ENCODE measurements at places on chromosomes 13 and 19.

DNA sequence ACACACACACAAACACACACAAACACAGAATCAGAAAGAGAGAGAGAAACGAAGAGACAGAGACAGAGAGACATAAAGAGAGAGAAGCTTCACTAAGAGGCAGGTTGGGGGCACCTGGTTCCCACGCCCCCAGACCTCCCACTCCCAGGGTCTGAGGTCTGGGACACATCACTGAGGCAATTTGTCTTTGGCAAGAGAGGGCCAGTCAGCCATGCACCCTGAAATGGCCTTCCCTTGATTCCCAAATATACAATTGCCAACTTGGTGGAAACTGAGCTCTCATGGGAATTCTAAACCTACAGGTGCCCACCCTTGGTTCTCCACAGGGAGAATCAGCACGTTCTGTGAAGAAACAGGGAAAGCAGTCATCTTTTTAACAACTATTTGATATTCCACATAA lies 79.5 kb downstream of the COL4A1 start:
- DNase-seq = no peak

- DNase-seq = no peak
These were observed 273.1 kb downstream of the PCDH20 start for GRCh38 chr13:61142506-61142905.

- no peak for DNase-seq
These were observed 48.2 kb upstream of the PEPD start for GRCh38 chr19:33569821-33570220.

DNA sequence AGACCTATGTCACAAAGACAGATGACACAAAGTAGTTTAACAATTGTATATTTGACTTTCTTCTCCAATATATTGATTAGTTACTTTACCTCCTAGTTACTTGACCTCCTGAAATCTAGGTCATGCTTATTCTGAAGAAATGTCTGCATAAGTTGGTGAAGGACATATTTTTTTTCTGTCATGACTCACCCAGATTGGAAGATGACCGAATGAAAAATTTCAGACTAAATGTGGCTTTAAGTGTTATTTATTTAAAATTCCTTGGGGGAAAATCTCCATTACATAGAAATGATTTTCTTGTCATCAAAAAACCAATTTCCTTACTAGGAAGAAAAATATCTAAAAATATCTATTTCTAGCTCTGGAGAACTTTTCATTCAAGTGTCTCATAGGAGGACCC lies 217.1 kb downstream of the POSTN start:
- no peak for DNase-seq

DNA sequence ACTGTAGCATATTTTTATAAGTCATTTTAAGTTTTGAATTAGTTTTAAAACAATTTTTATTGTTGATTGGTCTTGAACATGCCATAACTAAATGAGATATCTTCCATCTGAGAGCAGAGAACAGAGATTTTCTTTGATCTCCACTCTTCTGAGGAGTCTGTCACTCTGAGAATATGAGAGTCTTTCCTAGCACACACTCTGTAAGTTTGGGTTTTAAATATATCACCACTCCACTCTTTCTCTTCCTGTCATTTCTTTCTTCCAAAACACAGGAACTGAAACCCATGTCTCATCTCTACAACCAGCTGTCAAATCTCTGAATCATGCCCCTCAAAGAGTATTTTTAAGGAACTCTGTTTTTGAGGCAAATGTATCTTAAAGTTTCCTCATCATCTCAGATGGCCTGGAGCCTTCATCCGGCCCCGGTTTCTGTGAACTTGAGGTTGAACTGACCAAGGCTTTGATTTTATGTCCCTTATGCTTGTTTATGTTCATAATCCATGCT lies 698.2 kb upstream of the SGCG start:
- no peak for DNase-seq

GRCh38 chr19:19335408-19336158 lies 15.0 kb downstream of the MAU2 start:
- DNase-seq = no peak

DNA sequence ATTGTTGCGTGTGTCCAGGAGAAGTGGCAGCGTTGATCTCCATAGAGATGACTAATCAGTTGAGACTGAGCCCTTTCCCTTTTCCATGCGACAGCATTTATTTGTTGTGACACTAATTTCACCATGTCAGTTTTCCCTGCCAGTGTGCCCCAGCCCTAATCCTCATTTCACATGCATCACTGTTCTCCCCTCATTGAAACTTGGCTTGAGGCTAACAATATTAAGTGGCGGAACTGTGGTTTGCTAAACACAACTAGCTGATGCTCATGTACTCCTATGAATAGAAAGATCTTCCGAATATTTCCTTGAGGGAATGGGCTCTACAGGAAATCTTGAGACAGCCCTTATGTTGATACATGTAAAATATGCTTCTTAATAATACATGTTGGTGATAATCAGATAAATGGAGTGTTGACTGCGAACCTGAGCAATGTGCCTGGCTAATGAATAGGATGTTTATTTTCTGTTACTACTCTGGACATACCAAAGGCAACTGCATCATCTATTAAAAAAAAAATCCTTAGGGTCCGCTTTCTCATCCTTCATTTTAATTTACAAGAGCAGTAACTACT lies 258.6 kb downstream of the ATP8A2 start:
- DNase-seq = no peak

- no peak for DNase-seq
These were observed 968 bp downstream of the RAVER1 start for GRCh38 chr19:10332158-10332964.

GRCh38 chr19:39998501-39998900 lies 1.6 kb downstream of the ZNF546 start:
- DNase-seq = no peak

DNA sequence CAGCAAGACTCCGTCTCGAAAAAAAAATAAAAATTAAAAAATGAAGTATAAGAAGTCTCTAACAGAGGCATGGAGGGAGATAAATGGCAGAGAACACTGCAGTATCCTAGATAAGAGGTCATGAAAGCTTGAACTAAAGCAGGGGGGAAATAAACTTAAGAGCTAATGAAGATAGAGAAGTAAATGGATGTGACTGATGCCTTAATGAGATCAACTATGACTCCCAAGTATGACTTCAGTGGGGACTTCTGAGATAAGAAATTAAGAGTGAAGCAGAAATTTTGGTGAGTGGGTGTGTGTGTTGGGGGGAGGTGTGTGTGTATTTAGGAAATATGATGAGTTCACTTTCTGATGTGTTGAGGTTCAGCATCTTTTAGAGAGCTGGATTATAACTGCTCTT lies 55.1 kb downstream of the DIAPH3 start:
- no peak for DNase-seq

DNA sequence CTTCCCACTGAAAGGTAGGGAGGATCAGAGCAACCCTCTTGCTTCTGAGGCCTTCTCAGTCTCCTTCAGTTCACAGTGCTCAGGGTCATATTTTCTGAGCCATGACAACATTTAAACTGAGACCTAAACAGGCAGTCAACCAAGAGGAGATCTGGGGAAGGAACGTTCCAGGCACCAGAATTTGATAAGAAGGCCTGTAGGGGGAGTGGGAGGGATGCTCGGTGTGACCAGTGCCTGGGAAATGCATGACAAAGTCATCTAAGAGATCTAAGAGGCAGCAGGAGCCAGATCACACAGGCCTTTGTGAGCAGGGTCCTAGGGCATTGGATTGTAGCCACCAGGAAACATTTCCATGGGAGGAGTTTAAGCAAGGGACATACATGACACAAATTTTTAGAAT lies 71.6 kb downstream of the SHISA2 start:
- no peak for DNase-seq

DNA sequence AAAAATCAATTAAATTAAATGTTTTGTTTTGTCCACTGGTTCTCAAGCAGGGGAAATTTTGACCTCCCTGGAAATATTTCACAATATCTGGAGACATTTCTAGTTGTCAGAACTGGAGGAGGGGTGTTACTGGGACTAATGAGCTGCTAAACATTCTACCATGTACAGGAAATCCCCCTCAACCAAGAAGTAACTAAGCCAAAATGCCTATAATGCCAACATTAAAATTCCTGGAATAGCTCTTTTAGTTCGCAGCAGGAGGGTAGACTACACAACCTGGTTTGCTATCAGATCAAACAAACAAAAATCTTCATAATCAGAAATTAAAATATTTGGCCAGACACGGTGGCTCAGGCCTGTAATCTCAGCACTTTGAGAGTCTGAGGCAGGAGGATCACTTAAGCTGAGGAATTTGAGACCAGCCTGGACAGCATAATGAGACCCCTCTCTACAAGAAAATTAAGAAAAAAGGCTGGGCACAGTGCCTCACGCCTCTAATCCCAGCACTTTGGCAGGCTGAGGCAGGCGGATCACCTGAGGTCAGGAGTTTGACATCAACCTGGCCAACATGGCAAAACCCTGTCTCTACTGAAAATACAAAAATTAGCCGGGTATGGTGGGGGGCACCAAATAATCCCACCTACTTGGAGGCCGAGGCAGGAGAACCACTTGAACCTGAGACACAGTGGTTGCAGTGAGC lies 13.7 kb upstream of the SMARCA4 start:
- no peak for DNase-seq

GRCh38 chr13:96075953-96076543 lies 13.9 kb upstream of the HS6ST3 start:
- no peak for DNase-seq

- DNase-seq = no peak
These were observed 9.7 kb downstream of the RASA3 start for GRCh38 chr13:114122591-114123211.

DNA sequence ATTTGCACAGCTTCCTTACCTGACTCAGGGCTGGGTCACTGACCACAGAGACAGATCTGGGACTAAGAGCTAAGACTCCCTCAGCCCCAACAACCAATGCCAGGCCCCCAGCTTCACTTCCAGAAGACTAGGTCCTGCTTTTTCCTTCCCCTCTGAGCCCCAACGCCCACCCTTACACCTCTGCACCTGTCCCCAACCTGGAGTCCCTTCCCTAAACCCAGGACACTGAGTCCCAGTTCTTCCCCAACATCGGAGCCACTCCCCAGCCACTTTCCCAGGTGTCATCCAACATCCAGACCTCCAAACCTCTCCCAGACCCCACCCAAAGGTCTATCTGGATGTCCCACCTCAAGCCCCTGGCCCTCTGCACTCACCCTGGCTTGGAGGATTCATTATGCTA lies 2.9 kb downstream of the FCER2 start:
- DNase-seq = no peak

- DNase-seq = no peak
These were observed 3.7 kb downstream of the ZNF136 start for GRCh38 chr19:12166626-12167025.

- no peak for DNase-seq
These were observed at the start of gene NCCRP1 for GRCh38 chr19:39196860-39197562. NCCRP1 (plus strand) TSS chr19:39196964; CDS start chr19:39196983, 19 bp downstream.

GRCh38 chr19:18603255-18603957 lies 3.2 kb downstream of the CRLF1 start:
- no peak for DNase-seq

DNA sequence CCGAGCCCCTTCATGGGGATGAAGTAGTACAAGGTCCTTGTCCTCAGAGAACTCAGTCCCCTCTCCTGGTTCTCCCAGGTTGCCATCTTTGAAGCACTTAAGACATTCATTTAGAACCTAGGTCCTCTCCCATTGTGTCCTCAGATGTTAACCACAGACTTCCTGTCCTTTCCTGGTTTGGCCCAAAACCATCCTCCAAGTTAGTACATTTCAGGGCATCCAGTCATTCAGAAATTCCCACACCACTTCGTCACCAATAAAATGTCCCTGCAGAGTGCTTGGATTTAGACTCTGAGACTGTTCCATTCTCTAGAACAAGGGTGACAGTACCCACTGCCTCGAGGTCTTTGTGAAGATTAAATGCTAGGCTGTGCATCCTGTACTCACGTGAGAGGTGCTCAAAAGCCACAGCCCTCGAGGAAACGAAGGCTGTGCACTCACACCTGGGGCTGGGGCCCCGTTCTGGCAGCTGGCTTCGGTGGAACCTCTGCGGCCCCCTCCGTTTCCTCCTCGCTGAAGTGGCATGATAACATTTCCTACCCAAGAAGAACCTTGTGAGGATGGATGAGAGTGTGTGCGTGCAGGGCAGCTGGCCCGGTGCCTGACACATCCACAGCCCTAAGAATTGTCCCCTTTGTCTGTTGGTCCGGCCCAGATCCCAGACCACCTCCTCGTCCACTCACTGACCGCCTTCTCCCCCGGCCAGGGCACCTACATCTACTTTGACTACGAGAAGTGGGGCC lies 4.7 kb downstream of the LENG1 start:
- DNase-seq = no peak

DNA sequence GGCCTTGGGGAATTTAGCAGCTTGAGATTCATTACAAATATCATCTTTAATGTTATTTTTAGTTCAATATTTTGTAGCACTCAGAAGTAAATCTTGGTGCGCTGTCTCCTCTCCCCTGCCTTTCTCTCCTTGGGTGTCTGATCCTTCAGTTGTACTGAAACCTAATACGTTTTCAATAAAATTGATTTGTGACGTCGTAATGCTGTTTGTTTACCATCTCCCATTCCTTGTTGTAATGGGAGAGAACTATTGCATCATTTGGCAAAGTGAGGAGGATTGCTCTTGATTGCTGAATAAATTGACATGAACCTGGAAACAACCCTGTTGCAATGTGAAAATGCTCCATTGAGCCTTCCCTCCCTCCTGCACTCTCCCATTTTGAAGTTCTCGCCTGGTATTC lies 43.2 kb upstream of the TSHZ3 start:
- no peak for DNase-seq

- DNase-seq = no peak
These were observed 74.2 kb downstream of the IRS2 start for GRCh38 chr13:109712124-109712722.

- no peak for DNase-seq
These were observed 156.4 kb upstream of the RNF113B start for GRCh38 chr13:98333486-98333885.

GRCh38 chr19:30053558-30053957 lies 111.5 kb downstream of the URI1 start:
- DNase-seq = no peak

GRCh38 chr19:53977429-53977990 lies 13.9 kb upstream of the CACNG6 start:
- DNase-seq = no peak

GRCh38 chr13:112968910-112969691 lies at the start of gene MCF2L:
MCF2L (plus strand) TSS chr13:112969214; CDS start chr13:112969380, 166 bp downstream.
- peak; percentile 97 for DNase-seq

GRCh38 chr13:113029487-113030258 lies 60.7 kb downstream of the MCF2L start:
- DNase-seq = peak; percentile 53

DNA sequence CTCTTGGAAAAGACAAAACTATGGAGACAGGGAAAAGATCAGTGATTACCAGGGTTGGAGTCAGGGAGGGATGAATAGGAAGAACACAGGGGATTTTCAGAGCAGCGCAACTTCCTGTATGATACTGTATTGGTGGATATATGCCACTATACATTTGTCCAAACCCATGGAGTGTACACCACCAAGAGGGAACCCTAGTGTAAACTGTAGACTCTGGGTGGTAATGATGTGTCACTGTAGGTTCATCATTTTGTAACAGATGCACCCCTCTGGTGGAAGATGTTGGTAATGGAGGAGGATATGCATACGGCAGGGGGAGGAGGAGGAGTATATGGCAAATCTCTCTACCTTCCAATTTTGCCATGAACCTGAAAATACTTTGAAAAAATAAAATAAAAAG lies 68.1 kb downstream of the UFM1 start:
- no peak for DNase-seq
